NCI-H460 (cell line): ENCODE measurements at places on chromosomes 6 and 20. TPM values are rescaled to one million over a fixed set of nuclear protein-coding genes. Genes with fewer than 3 reads are reported as not detected.
A peak's percentile ranks its signal among the peaks of the same experiment; 100 is the strongest.

METTL24 gene
- total RNA-seq = not detected in 2 replicates

GRCh38 chr6:124590001-124590400, 372.2 kb upstream of the RNF217 start:
- DNase-seq = no peak

DNA sequence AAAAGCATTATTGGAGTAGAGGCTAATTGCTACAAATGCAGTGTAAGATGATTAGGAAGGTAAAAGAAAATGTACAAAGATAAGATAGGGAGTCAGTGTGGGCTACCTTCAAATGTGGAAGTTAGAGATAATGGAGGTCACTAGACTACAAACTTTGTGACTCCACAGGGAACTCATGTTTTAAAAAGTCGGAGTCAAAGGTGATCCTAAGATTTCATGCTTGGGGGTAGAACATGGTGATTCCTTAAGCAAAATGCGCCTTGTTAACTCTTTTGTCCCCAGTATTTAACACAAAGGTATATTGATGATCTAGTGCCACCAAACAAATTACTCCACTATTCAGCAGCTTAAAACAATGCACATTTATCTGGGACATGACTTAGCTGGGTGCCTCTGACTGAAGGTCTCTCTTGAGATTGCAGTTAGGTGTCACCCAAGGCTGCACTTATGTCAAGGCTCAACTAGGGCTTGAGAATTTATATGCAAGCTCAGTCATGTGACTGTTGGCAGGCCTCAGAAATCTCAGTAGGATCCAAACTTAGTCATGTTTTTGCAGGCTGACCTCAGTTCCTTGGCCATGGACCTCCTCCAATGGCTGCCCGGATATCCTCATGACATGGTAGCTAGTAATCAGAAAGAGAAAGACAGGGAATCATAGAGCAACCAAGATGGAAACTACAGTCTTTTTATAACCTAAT, 11.4 kb upstream of the SNX9 start:
- no peak for DNase-seq

FAM83C gene
- total RNA-seq = not detected in 2 replicates

DNA sequence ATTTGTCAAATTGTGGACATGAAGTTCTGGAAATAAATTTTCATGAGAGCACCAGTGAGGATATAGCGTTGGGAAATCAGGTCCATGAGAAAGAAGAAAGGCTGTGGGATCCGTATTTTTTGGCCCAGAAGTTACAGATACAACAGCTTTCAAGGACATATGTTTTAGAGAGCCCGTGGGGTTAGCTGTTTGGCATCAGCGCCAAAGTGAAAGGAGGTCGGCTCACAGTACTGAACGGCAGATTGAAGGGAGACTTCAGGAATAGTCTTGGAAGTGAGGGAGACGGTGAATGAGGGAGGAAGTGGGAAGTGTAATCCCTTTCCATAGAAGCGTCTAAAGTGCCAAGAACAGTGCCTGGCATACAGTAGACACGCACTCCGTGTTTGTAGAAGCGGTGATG, 31.8 kb downstream of the ZDHHC14 start:
- DNase-seq = no peak

- no peak for DNase-seq
Measured at GRCh38 chr6:129469070-129469662, 240.8 kb downstream of the ARHGAP18 start.

PRSS35 gene
- not detected in 2 replicates for total RNA-seq

CABLES2 gene
- 2.1 and 3.1 TPM in 2 replicates for total RNA-seq

ETV7 gene
- 0.52 and 0.63 TPM in 2 replicates for total RNA-seq

DNA sequence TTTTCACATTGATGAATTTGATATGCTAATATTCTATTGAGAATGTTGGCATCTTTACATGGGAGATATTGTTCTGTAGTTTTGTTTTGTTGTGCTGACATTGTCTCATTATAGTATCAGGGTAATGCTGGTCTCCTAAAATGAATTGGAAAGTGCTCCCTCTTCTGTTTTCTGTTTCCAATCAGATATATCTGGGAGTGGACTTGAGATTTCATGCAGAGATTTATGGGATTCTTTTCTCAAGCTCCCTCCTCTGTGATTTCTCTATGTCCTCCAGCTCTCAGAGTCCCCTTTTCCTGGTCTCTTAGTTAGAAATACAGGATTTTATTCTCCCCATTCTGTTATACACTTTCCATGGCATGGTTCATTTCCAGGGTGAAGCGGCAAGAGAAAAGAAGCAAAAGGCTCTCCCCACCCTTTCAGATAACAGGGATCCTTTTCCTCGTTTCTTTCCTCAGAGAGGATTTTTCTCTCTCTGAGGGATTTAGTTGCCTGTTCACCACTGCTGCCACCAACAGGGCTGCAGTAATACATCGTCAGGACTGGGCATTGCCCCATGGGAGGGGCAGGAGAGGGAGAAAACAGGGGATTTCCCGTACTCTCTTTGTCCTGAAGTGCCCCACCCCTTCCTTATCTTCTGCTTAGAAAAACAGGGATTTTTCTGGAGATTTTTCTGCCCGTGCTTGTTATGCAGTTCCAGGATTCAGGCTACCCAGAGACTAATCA, 59.3 kb upstream of the STMND1 start:
- DNase-seq = peak; percentile 36

DNA sequence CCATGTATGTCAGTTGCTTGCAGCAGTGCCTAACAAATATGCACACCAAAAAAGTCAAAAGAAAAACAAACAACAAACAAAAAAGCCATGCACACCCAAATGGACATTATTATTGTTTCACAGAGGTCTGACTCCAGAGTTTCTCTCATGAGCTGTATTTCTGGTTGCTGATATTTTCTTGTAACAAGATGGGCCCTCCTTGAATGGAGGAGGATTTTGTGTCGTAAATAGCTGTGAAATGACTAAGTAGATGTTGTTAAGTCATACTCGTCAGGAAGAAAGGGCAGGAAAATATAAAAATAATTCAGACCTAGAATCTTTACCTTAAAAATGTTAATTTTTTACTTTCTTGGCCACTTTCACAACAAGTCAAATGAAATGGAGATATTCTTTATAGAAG, 96.0 kb downstream of the PLEKHG1 start:
- no peak for DNase-seq

NINL gene
- total RNA-seq = 1.6 and 2.8 TPM in 2 replicates

TRAPPC3L gene
- not detected in 2 replicates for total RNA-seq

BMP2 gene
- total RNA-seq = 6.6 and 7.1 TPM in 2 replicates

PKIB gene
- total RNA-seq = not detected in 2 replicates

DNA sequence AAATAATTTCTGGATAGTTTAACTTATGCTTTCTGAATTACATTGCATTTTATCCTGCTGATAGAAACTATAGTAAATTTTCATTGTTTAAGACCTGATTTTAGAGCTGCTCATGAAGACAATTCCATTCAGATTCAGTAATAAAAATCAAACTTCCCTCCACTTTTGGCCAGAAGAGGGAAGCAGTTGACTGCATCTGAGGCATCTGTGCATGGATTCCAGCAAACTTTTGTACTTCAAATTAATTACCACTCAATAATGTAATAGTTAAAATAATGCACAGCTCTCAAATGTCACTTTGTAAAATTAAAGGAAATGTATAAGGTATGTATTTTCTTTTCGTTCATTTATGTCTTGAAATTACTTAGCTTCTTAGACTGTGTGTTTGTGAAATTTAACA, 64.2 kb upstream of the SLC35B3 start:
- peak; percentile 17 for DNase-seq

DNA sequence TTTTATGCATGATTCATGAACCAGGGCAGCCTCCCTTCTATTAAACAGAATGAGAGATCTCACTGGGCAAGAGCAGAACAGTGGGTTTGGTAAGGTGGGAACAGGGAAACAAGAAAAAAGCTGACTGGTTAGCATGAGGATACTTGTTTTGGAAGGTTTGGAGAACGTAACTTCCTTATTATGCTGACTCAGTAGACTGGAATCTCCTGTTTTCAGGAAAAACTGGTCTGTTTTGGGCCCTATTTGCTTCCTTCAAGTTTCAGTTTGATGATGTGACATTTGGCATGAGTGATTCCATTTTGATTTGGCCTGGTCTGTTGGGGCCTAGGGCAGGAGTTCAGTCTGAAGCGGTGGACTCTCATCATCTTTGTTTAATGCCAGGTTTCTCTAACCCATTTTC, 172.0 kb downstream of the MYLK4 start:
- DNase-seq = no peak

SFTA2 gene
- not detected in 2 replicates for total RNA-seq

SNX3 gene
- 109 and 117 TPM in 2 replicates for total RNA-seq

GRCh38 chr20:64205611-64206026, 41.4 kb downstream of the MYT1 start:
- DNase-seq = no peak

- no peak for DNase-seq
Measured at GRCh38 chr6:17219098-17219497, 62.1 kb upstream of the RBM24 start.

GRCh38 chr6:12363651-12364381, 73.7 kb downstream of the EDN1 start:
- no peak for DNase-seq

HINT3 gene
- total RNA-seq = 43.7 and 45.4 TPM in 2 replicates

DNA sequence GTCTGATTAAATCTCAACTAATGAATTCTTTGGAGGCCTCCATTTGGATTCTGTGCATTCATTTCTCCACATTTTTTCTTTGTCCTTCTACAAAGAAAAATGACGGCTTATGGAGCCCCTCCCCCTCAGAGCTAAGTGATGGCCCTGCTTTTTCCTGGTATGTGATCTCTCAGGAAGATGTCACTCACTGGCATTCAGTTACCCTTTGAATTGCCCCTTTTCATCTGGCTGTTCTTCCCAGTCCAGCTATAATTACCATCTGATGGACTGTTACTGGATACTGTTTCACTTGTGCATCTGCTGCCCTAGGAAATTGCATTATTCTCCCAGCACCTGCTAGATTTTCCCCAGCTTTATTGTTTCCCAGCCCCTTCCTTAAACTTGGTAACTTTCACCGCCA, 151.9 kb downstream of the CFAP61 start:
- no peak for DNase-seq

DNA sequence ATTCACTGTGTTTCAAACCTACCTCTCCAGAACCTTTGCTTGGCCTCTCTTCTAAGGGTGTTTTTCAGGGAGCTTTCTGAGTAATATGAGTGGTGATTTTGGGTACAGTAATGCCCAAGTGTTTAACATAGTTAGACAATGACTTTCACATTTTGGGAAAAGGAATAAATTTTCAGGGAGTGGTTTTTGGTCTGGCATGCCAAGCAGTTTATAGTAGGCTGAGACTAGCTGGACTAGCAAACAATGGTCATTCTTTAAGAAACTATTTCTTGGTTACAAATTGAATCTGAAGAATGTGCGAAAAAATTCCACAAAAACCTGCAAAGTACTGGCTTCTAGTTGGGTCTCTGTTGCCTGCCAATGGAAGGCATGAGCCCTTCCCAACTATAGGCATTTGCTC, 15.4 kb downstream of the FNDC1 start:
- DNase-seq = no peak
